ENCODE measurements at places on chromosomes 11 and 22. TPM values are rescaled to one million over a fixed set of nuclear protein-coding genes. Genes with fewer than 3 reads are reported as not detected.

Gene ZNF70
- 8.2 TPM for total RNA-seq

Gene OR5P2
- total RNA-seq, result not detected

Gene BRSK2
- total RNA-seq, result 0.54 TPM

Gene ADM2
- 6.7 TPM for total RNA-seq

Gene NDUFV1
- 323 TPM for total RNA-seq

- H3K27me3 ChIP-seq, result no peaks in the 10 kb centered on the region
- H3K36me3 ChIP-seq, result no peaks in the 10 kb centered on the region
- H3K4me3 ChIP-seq, result no peak overlapping the region
- peaks cover 13% of the 10 kb centered on the region for H3K4me1 ChIP-seq
- DNase-seq, result no peak
- H3K27ac ChIP-seq, result no peak overlapping the region
Measured at GRCh38 chr22:47048123-47049077, 285.9 kb downstream of the TBC1D22A start.

- H3K27me3 ChIP-seq, result no peaks in the 10 kb centered on the region
- H3K36me3 ChIP-seq, result no peaks in the 10 kb centered on the region
- H3K4me1 ChIP-seq, result no peaks in the 10 kb centered on the region
- DNase-seq, result no peak
Measured at GRCh38 chr11:106717222-106717621, 301.1 kb downstream of the GUCY1A2 start.

DNA sequence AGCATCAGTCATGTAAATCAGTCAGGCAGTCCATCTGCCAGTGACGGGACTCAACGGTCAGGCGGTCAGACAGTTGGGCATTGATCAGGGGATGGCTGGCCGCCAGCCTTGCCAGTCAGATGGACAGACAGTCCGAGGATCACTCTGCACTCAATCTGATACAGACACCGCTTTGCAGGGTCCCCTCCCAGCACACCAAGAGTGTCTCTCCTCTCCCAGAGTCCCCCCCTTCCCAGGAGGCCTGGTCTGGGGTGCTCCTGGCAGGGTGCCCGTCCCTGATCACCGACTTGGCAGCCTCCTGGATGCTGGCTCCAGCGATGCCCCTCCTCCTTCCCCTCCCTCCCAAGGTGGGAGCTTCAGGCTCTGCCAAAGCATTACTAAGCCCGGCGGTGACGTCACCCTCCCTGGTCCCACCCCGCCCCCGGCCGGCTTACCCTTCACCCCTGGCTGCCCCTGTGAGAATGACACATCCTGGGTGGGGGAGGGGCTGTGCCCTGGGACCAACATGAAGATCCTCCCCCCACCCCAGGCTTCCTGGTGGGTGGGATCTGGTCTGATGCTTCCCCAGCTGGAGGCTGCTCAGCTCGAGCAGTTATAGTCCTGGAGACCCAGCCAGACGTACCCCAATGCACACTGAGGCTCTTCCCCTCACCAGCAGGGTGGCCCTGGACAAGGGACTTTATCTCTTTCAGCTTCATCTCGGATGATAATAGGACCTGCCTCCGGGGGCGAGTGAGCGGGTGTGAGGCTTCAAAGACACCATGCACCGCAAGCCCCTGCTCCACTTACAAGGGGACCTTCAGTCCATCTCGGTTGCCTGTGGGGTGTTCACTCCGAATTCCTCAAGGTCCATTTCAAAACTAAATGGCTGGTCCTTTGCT lies 69.2 kb downstream of the CD82 start:
- no peaks in the 10 kb centered on the region for H3K27me3 ChIP-seq
- peak; percentile 86 for DNase-seq
- H3K4me3 ChIP-seq, result no peak overlapping the region
- H3K27ac ChIP-seq, result no peak overlapping the region
- H3K4me1 ChIP-seq, result peaks cover 6% of the 10 kb centered on the region

DNA sequence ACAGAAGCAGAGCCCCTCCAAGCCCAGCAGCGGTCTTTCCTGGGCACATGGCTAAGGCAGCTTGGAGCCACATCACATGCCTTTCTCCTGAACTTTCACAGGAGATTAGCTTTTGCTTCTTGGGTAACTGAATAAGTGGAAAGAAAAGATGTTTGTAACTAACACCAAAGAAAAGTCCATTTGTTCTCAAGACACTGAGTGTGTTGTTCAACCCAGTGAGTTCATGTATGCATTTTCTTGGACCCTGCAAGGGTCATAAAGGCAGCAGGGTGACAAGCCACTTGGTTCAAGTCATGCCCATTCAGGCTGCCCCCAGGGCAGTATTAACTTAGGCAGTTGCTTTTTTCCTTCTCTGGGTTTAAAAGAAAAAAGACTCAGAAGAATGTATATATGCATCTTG lies 203.4 kb downstream of the FAM76B start:
- peaks cover 3% of the 10 kb centered on the region for H3K4me1 ChIP-seq
- no peak overlapping the region for H3K4me3 ChIP-seq
- no peak for DNase-seq
- no peaks in the 10 kb centered on the region for H3K27me3 ChIP-seq
- H3K36me3 ChIP-seq, result no peaks in the 10 kb centered on the region
- H3K27ac ChIP-seq, result no peak overlapping the region

DNA sequence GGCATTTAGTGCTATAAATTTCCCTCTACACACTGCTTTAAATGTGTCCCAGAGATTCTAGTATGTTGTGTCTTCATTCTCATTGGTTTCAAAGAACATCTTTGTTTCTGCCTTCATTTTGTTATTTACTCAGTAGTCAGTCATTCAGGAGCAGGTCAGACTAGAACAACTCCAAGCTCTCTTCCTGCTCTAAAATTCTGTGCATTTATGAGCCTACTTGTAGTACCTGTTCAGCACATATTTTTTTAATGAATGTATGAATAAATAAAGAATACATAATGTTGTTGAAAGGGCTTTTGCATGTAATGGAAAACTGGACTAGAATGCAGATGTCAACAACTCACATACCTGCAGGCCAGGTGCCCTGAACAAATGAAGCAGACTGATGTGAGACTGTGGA lies 13.7 kb upstream of the HEPHL1 start:
- H3K4me1 ChIP-seq, result no peaks in the 10 kb centered on the region
- no peak overlapping the region for H3K27ac ChIP-seq
- H3K36me3 ChIP-seq, result no peaks in the 10 kb centered on the region
- no peak for DNase-seq
- H3K27me3 ChIP-seq, result no peaks in the 10 kb centered on the region
- no peak overlapping the region for H3K4me3 ChIP-seq

- DNase-seq, result no peak
- H3K4me1 ChIP-seq, result peaks cover 13% of the 10 kb centered on the region
- no peak overlapping the region for H3K4me3 ChIP-seq
Measured at GRCh38 chr22:17982572-17983141, 41.7 kb downstream of the MICAL3 start.

DNA sequence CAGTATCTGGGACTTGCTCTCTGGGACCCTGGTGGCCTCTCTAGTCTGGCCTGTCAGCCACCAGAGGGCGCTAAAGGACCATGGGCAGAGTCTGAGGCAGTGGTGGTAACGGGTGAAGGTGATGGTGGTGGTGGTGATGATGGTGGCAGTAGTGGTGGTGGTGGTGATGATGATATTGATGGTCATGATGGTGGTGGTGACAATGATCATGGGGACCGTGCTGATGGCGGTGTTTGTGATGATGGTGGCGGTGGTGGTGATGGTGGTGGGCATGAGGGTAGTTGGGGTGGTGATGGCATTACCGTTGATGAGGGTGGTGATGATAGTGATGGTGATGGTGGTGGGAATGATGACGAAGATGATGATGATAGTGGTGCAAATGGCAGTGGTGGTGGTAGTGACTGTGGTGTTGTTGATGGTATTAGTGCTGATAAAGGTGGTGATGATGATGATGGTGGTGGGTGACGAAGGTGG lies 16.0 kb downstream of the TRPM5 start:
- peak; percentile 82 for DNase-seq
- no peaks in the 10 kb centered on the region for H3K36me3 ChIP-seq
- H3K4me1 ChIP-seq, result no peaks in the 10 kb centered on the region
- H3K27ac ChIP-seq, result no peak overlapping the region

- no peaks in the 10 kb centered on the region for H3K4me1 ChIP-seq
- peaks cover 33% of the 10 kb centered on the region for H3K36me3 ChIP-seq
- H3K27ac ChIP-seq, result no peak overlapping the region
Measured at GRCh38 chr11:47327025-47327424, 25.5 kb downstream of the MYBPC3 start.

DNA sequence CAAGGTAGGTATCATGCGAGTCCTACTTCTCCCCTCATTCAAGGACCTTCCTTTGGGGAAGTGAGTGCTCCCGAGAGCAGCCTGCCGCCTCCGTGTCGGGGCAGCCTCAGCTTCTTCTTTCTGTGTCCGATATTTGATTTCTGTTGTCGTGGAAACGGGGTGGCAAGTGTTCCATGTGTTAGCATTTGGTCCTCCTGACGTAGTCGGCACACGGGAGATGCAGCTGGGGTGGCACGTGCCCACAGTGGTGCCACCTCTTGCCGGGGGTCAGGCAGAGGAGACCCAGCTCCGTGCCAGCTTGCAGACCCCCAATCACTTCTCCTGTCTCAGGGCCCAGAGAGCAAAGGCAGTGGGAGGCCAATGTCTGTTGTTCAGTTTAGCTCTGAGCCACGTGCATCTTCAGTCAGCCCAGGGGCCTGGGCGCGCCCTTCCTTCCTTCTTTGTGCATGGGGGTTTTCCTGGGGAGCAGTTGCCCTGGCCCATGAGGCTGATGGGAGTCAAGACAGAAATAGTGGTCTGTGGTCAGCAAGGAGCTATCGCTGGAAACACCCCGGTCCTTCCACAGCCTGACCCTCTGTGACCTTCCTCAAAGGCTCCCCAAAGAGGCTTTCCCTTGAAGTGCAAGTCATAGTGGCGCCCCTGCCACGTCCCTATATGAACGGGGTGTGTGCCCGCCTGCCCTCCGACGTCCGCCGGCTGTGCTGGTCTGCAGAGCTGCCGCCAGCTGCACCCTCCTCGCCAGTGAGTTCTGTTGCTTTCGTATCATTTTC lies 44.5 kb downstream of the PARVB start:
- H3K4me3 ChIP-seq, result no peak overlapping the region
- H3K36me3 ChIP-seq, result no peaks in the 10 kb centered on the region
- H3K4me1 ChIP-seq, result no peaks in the 10 kb centered on the region
- DNase-seq, result no peak

DNA sequence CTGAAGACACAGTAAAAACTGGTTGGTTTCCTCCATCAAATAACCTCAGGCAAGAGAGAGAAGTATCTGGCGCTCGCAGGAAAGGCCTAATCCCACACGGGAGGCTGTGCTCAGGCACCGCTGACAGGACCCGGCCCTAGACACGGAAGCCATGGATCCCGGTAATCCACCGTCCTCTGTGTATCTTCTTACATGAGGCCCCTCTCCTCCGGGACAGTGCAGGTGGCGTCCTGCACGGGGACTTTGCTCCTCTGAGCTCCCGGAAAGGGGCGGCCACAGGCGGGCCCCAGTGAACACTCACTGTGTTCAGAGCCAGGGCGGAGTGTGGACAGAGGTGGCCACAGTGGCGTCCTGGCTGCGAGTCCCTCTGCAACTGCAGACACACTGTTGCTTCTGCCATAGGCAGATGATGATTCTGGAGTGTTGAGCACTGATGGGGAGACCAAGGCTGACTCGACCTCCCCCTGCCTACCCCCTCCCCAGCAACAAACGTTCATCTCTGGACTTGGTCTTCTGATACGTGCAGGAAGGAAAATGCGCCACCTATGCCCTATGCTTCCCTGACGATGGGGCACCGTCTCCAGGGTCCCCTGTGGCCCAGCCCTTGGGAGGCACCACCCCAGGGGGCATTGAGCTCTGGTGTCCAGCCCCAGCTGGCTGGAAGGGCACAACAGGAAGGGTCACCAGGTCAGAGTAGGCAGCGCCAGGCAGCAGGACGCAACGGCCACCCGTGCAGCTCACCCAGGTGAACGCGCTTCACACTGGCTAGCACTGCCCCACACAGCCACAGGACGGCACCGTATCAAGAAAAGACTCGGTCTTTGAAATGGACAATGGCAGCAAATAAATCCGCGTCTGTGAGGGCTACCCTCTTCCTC lies 95.7 kb downstream of the TRMU start:
- DNase-seq, result no peak
- H3K4me3 ChIP-seq, result no peak overlapping the region
- no peaks in the 10 kb centered on the region for H3K36me3 ChIP-seq

DNA sequence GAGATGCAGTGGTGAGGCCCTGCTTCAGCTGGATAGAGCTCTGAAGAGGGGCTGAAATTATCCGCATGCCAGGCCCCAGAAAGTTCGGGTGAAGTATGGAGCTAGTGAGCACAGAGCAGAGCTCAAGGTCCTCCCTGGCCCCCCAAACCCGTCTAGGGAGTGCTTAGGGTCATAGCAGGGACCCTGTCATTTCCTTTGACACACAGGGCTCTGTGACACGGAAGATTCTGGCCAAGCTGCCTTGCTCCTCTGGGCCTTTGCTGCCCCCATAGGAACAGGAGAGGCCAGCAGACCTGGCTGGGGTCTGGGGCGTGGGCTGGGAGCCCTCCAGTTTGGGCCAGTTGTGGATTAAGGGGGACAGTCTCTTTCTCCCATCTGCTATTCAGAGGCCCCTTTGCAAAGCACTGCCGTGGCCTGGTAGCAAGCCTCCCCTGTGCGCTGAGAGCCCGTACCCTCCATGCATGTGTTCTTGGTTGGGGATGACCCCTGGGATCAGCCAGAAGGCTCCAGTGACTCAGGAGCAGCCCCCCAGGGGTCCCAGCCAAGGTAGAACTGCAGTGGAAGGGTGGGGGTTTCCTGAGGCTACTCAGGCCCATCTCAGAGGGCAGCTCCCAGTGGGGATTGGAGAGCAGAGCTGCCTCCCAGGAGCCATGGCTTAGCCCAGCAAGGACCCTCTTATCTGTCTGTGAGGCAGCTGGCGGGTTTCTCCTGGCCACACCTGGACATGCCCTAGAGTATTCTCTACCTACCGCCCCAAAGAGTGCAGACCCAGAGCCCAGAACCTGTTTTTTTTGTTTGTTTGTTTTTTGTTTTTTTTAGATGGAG lies 42.3 kb downstream of the RNF141 start:
- H3K4me1 ChIP-seq, result no peaks in the 10 kb centered on the region
- H3K27ac ChIP-seq, result no peak overlapping the region
- H3K4me3 ChIP-seq, result no peak overlapping the region
- DNase-seq, result no peak
- no peaks in the 10 kb centered on the region for H3K36me3 ChIP-seq

DNA sequence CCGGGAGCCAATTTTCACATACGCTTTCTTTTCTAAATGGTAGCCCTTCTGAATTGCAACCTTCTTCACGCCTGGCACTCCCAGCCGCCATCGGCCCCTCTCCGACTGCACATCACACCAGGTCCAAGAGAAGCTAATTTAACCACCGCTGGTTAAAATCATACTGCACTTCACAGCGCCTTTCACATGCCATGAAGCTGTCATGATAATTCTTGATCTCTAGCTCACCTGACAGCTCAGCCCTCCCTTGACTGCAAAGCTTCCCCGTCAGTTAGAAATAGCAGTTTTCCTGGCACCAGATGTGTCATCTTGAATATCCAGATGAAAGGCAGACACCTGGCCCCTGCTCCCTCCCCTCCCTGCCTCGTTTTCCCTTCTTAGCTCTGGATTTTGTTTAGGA lies 101.4 kb downstream of the ARL14EP start:
- DNase-seq, result peak; percentile 35
- H3K27me3 ChIP-seq, result no peaks in the 10 kb centered on the region
- peak overlapping the region; percentile 92 for H3K27ac ChIP-seq
- peaks cover 64% of the 10 kb centered on the region for H3K4me1 ChIP-seq
- H3K36me3 ChIP-seq, result no peaks in the 10 kb centered on the region

GRCh38 chr11:25449091-25449490 lies 882.8 kb upstream of the ANO3 start:
- no peaks in the 10 kb centered on the region for H3K27me3 ChIP-seq
- no peak for DNase-seq
- H3K4me1 ChIP-seq, result no peaks in the 10 kb centered on the region
- H3K36me3 ChIP-seq, result no peaks in the 10 kb centered on the region
- no peak overlapping the region for H3K4me3 ChIP-seq
